SW 1271 (cell line): ENCODE measurements at places on chromosomes 12 and 14.

- DNase-seq = no peak
Measured at GRCh38 chr12:44098786-44099185, 262.9 kb downstream of the TMEM117 start.

- DNase-seq = peak; percentile 95
Measured at GRCh38 chr12:30754750-30755394, at the start of gene CAPRIN2. Gene CAPRIN2, minus strand, starts transcription at chr12:30754951. Its CDS starts 1,431 bp downstream, at chr12:30753520.

- no peak for DNase-seq
Measured at GRCh38 chr12:117699118-117699517, 269.7 kb downstream of the KSR2 start.

DNA sequence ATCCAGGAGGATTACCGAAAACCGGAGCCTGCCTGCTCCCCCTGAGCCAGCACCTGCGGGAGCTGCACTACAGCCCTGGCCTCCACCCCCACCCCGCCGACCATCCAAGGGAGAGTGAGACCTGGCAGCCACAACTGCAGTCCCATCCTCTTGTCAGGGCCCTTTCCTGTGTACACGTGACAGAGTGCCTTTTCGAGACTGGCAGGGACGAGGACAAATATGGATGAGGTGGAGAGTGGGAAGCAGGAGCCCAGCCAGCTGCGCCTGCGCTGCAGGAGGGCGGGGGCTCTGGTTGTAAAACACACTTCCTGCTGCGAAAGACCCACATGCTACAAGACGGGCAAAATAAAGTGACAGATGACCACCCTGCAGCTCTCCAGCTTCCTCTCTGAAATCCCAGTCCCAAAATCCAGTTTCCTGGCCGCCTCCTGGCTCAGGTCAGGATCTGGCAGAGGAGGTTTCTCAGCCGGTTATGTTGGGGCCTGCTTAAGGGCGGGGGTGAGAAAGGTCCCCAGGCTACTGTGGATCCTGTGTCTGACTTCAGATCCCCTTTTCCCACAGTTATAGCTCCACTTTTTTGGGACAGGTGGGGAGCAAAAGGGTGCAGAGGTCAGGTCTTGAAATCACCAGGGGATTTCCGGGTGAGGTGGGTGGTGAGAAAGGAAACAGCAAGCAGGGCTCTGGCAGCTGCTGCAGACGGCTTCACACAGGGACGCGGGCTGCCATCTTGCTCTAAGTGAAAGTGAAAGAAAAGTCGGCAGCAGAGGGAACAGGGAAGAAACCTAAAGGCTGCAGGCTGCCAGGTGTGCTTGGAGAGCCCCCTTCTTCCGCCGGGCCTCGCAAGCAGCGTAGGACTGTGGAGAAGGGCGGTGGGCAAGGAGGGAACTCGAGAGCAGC is at the start of gene TAPBPL:
Gene TAPBPL, plus strand, starts transcription at position 695 of the 897 bp plus-strand sequence. CDS start 207 bp downstream, outside the sequence.
- peak; percentile 56 for DNase-seq

DNA sequence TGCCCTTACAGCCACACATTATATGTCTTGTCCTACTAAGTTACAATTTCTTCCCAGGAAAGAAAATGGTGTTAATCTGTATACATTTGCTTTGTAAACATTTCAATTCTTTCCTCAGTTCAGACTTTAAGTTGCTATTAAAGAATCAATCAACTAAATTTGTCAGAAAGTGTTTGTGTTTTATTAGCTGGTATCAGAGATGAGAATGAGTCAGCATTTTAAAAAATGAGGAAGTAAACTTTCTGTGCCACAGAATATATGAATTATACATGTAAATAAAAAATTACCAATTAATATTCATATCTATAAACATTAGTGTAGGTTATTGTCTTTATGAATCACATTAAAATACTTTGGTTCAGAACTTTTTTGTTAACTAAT is 82.0 kb downstream of the LMO3 start:
- DNase-seq = no peak

DNA sequence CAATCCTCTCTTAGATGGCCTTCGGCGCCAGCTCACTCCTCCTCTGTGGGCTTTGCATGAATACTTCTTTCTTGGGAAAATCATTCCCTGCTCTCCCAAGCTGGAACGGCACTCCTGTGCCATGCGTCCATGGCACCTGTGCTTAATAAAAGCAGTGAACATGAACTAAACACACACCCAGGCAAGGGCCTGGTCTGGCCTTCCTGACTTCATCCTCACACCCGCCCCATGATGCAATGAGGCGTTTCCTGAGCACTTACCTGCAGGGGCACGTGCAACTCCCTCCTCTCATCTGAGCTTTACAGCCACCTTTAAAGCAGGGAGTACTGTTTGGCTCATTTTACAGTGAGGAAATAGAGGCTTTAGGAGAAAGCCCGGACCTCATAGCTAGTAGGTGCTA is 219.8 kb downstream of the SLC41A2 start:
- no peak for DNase-seq

DNA sequence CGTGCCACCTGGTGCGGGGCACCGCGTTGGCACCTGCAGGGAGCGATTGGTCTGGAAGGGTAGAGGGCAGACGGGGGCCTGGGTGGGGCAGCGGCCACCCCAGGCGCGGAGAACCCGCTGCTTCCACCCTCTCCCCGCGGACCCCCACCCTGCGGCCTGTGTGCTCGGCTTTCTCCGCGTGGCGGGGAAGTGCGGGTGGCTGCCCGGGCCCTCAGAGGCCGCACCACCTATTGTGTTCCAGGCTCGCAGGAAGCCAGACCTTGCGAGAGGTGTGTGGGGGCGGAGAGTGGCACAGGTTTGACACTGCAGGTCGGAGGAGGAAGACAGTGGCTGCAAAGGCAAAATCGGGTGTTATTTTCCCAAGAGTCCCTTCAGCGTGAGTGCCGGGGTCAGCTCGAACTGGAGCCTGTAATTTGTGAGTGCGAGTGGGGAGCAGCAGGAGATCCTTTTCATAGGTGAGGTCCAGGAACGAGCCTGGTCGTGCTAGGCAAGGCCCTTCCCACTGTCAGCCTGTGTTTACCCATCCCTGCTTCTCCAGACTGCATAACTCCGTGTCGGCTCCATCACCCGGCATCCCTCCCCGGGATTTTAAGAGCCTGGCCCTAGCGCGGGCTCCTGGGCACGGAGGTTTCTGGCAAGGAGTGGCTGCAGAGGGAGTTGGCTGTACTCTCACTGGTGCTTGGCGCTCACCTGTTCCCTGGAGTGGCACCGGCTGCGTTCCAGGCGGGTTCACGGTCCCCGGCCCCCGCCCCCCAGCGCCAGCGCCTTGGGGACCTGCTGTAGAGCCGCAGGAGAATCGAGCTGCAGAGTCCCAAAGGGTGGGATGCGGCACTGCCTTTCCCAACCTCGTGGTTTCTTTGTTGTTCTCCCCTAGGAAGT is 935 bp downstream of the TBC1D30 start:
- no peak for DNase-seq

DNA sequence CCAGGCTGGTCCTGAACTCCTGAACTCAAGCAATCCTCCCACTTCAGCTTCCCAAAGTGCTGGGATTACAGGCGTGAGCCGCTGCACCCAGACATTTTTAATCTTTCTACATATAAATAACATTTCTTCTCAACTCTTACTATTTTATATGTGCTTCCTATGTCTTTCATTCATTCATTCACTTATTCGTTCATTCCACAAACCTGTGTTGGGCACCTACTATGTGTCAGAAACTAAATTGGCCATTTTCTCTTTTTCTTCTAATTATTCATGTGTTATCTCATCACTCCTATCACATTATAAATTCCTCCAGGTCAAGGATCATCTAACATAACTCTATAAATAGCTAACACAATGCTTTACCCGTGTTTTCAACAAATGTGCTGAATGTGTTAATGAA is 23.7 kb downstream of the FOXA1 start:
- DNase-seq = no peak

GRCh38 chr14:58731465-58732293 is 93.9 kb downstream of the DACT1 start:
- peak; percentile 99 for DNase-seq

DNA sequence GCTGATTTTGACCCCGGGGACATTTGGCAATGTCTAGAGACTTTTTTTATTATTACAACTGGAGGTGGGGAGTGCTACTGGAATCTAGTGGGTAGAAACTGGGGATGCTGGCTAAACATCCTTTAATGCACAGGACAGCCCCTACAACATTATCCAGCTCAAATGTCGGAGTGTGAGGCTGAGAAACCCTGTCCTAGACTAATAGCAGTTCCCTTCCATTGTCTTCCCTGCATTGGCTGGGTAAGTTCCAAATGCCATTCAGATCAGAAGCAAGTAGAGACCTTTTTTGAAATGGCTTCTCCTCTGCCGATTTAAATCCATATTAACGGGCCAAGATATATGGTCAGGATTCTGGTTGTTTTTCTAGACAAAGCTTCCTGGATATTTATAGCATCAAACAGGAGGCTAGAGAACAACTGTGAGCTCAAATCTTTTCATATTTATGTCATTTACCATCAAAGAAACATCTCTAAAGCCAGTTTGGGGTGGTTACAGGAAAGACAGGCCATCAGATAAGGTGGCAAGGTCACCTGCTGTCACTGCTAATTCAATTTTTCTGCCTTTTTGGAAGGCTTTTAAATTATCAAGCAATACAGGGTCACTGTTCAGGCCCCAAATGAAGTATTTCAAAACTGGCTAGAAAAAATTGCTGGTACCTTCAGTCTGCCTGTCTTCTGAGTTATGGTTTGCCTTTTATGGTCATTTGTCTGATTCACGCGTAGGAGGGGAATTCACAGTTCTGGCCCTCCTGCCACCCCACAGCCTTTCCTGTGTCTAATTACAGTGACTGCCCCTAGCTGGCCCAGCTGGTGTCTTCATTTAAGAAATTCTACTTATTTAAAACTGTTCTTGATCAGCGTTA is 20.1 kb upstream of the AKAP5 start:
- no peak for DNase-seq

DNA sequence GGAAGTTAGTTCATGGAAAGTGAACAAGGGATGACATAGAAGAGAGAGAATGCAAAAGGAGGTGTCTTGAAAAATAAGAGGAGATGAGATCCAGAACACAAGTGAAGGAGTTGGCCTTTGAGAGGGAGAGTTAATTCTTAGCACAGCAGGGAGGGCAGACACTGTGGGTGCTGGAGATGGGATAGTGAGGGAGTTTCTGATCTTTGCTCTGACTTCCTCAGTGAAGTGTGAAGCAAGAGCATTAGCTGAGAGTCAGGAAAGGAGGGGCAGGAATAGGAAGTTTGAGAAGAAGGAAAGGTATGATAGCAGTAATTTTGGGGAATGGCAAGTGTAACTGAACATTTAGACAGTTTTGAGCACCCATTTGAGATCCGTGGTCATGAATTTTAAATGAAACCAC is 75.8 kb upstream of the COCH start:
- DNase-seq = no peak

DNA sequence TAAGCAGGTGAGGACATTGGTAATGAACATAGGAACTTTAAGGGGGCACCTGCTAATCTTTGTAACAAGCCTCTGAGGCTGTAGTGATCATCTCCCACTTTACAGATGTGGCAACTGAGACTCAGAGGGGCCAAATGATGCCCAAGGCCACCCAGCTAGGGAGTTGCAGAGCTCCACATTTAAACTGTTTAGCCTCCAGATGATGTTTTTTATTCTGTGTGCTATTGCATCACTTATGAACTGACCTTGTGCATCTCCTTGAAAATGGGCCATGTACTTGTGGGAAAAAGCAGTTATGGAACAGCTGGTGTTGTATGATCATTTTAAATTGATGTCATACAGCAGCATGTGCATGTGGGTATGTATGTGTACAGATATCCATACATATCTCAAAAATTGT is 41.4 kb downstream of the TPCN1 start:
- no peak for DNase-seq

DNA sequence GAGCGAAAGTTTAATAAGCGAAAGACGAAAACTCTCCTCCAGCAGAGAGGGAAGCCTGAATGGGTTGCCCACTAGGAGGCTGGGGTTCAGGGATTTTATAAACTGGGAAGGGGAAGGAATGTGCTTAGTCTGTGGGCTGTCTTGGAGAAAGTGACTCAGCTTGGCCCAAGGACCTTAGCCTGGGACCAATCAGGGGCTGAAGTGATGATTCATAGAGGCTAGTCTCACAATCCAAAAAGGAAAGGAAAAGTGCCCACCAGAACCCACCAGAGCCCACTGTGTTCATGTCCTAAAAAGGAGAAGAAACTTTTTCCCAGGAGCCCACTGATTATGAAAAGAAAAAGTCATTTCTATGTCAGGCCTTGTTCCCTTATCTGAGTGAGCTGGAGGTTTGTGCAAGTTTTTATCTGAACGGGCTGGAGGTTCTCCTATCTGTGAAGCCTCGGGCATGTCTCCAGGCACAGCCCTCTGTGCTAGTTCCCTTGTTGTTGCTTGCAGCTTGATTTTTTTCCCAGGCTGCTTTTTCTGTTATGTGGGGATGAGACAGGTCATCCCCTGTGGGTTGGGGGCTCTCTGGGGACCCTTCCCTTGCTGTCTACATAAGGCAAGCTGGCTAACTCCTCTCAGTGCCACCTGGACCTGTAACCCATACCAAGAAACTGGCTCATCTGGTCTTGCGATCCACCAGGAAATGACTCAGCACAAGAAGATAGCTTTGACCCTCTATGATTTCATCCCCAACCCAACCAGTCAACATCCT is 8.3 kb upstream of the GOLGA5 start:
- no peak for DNase-seq

DNA sequence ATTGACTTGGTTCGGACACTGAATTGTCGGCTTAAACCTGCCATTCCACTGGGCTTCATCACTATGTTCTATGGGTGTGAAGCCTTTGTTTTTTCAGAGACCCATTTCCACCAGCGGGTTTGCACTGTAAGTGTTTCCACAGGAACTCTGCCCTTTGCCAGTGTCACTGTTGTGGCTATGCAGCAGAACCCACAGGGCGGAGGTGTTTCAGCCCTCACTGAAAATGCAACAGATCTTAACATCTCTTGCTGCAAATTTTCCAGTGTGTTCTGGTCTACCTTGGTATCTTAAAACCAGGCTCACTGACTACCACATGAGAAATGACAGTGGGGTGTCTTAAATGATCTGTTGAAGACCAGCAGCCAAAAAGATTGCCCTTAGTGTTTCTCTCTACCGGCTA is 21.1 kb downstream of the PRKCH start:
- DNase-seq = no peak

DNA sequence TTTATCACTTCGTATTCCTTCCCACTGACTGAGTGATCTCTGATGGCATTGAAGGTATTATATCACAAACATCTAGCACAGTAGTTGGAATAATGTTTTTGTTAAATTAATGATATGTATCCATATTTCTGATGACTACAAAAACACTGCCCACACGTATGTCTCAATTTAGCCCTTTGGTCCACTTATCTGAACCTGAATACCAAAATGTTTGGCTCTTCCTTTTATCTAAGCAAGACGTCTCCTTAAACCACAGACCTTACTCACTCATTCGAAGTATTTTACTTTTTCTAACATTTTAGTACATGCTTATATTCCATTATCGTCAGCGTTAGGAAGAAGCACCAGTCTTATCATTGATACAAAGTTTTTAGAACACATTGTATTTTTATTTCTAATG is 126.4 kb downstream of the PIK3C2G start:
- DNase-seq = no peak

DNA sequence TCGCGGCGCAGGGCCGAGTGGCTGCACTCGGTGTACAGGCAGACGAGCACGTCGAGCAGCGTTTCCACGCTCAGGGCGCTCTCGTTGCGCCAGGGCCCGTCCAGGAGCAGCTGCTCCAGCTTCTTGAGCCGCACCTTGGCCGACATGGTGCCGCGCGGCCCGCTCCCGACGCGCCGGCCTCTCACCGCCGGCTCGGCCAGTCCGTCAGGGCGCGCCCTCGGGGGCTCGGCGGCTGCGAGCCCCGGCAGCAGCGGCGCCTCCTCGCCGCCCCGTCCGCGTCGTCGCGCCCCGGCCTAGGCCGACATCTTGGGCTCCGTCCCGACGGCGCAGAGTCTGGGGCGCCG is 349 bp downstream of the CDC42BPB start:
- no peak for DNase-seq

- no peak for DNase-seq
Measured at GRCh38 chr12:67837876-67838275, 151.4 kb upstream of the IFNG-AS1 start.

GRCh38 chr12:28172434-28173030 is 17.7 kb upstream of the CCDC91 start:
- peak; percentile 67 for DNase-seq
